Gastrocnemius medialis (tissue), 4 donors: ENCODE measurements at places on chromosomes 4 and X. TPM values are rescaled to one million over a fixed set of nuclear protein-coding genes. Genes with fewer than 3 reads are reported as not detected.

The AMBN gene
- total RNA-seq = not detected

The SPACA5 gene
- not detected for total RNA-seq

The SERPINA7 gene
- 0.24 TPM for total RNA-seq

GRCh38 chr4:41205130-41205529, 9.2 kb downstream of the APBB2 start:
- no peaks in the 10 kb centered on the region for H3K36me3 ChIP-seq
- no peak overlapping the region for H3K4me3 ChIP-seq
- H3K4me1 ChIP-seq = peaks cover 48% of the 10 kb centered on the region
- peak overlapping the region; percentile 37 for H3K27ac ChIP-seq
- no peak for DNase-seq
- H3K27me3 ChIP-seq = no peaks in the 10 kb centered on the region

- no peak overlapping the region for H3K27ac ChIP-seq
- peak; percentile 53 for DNase-seq
- no peaks in the 10 kb centered on the region for H3K27me3 ChIP-seq
- H3K4me1 ChIP-seq = peaks cover 8% of the 10 kb centered on the region
- no peaks in the 10 kb centered on the region for H3K36me3 ChIP-seq
These were observed 81.7 kb downstream of the PDGFC start for GRCh38 chr4:156889616-156890594.

DNA sequence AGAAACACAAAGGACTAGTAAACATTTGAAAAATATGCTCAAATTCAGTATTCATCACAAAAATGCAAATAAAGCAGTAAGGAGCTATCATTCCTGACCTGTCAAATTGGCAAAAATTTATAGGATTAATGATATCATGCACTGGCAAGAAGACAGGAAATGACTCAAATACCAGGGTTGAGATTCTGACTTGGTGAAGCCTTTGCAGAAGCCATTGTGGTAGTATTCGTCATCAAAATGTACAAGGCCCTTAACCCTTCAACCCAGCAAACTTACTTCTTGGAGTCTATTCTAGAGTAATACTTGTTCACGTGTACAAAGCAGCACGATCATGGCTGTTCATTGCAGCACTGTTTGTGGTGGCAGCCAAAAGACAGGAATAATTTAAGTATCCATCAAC, 132.4 kb downstream of the ENOX2 start:
- peaks cover 39% of the 10 kb centered on the region for H3K4me1 ChIP-seq
- H3K27me3 ChIP-seq = no peaks in the 10 kb centered on the region
- H3K36me3 ChIP-seq = no peaks in the 10 kb centered on the region
- no peak overlapping the region for H3K4me3 ChIP-seq

- H3K4me1 ChIP-seq = no peaks in the 10 kb centered on the region
- H3K4me3 ChIP-seq = no peak overlapping the region
- no peak overlapping the region for H3K27ac ChIP-seq
- H3K27me3 ChIP-seq = no peaks in the 10 kb centered on the region
- H3K36me3 ChIP-seq = no peaks in the 10 kb centered on the region
- no peak for DNase-seq
These were observed 31.6 kb downstream of the UGDH start for GRCh38 chr4:39495446-39496213.

DNA sequence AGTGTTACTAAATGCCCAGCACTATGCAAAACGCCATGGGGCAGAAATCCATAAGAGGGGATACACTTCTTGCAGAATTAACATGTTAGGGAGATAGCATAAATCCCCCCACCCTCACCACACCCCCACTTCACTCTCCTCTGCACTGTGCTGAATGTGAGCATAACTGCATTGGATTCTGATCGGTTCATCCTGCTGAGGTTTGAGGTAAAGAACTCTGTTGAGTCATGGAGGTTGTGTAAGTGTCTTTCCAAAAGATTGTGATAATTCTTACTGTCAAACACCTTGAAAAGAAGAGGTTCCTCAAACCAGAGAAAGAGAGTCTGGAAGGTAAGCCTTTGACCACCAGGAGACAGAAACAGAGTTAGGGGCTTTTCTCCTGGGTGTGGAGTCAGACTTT, 43.6 kb downstream of the RBM47 start:
- no peak overlapping the region for H3K27ac ChIP-seq
- DNase-seq = no peak
- H3K27me3 ChIP-seq = no peaks in the 10 kb centered on the region
- H3K4me1 ChIP-seq = no peaks in the 10 kb centered on the region
- no peak overlapping the region for H3K4me3 ChIP-seq

DNA sequence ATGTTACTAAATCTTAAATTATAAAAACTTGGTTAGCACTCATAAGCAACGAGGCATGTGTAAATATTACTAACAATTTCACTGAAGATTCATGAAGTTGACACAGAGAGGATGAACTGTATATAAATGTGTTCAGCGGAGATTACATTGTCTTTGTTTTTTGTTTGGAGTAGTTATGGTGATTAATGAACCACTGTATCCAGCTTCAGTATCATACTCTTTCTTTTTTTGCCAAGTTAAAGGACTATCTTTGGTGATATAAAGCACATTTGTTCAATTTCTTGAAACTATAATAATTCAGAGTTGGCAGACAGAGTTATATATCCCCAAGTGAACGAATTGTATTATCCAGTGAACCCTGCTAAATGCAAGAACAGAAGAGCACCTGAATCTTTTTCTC, 497.6 kb downstream of the CCSER1 start:
- no peak overlapping the region for H3K27ac ChIP-seq
- no peak for DNase-seq
- H3K27me3 ChIP-seq = no peaks in the 10 kb centered on the region
- H3K4me3 ChIP-seq = no peak overlapping the region

- DNase-seq = no peak
- no peaks in the 10 kb centered on the region for H3K36me3 ChIP-seq
These were observed 9.8 kb downstream of the NDNF start for GRCh38 chr4:121062521-121062920.

- H3K36me3 ChIP-seq = no peaks in the 10 kb centered on the region
- H3K4me1 ChIP-seq = peaks cover 25% of the 10 kb centered on the region
- H3K4me3 ChIP-seq = no peak overlapping the region
- no peaks in the 10 kb centered on the region for H3K27me3 ChIP-seq
- DNase-seq = no peak
- no peak overlapping the region for H3K27ac ChIP-seq
These were observed 109.6 kb upstream of the STIM2 start for GRCh38 chr4:26751004-26751403.

DNA sequence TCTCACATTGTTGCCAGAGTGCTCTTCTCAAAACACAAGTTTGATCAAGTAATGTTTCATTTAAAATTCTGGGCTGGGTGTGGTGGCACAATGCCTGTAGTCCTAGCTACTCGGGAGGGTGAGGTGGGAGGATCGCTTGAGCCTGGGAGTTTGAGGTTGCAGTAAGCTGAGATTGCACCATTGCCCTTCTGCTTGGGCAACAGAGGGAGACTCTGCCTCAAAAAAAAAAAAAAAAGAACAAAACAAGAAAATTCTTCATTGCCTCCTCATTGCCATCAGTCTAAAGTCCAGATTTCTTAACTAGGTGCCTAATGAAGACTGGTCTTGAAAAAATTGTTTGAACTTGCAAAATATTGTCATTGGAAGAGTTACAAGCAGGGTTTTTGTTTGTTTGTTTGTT, 120.1 kb downstream of the MFAP3L start:
- no peaks in the 10 kb centered on the region for H3K27me3 ChIP-seq
- no peak overlapping the region for H3K27ac ChIP-seq
- H3K4me1 ChIP-seq = no peaks in the 10 kb centered on the region
- no peak for DNase-seq

DNA sequence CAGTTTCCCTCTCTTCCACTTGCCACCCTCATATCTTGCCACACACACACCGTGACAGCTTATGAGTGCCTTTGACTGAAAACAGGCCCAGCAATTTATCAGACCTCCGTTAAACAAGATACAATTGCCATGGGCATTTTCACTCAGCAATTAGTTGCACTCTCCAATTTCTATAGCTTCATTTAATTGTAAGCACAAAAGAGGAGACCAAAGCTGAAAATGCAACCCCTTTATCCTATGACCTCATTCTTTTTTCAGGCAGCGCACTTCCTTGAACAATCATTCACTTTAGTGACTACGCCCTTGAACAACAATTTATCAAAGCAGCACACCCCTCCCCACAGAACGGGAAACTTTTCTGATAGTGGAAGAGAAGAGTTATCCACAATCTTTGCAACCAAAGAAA, 4.1 kb downstream of the POF1B start:
- no peak overlapping the region for H3K4me3 ChIP-seq
- no peak overlapping the region for H3K27ac ChIP-seq
- no peaks in the 10 kb centered on the region for H3K36me3 ChIP-seq
- no peaks in the 10 kb centered on the region for H3K4me1 ChIP-seq
- DNase-seq = no peak
- no peaks in the 10 kb centered on the region for H3K27me3 ChIP-seq

DNA sequence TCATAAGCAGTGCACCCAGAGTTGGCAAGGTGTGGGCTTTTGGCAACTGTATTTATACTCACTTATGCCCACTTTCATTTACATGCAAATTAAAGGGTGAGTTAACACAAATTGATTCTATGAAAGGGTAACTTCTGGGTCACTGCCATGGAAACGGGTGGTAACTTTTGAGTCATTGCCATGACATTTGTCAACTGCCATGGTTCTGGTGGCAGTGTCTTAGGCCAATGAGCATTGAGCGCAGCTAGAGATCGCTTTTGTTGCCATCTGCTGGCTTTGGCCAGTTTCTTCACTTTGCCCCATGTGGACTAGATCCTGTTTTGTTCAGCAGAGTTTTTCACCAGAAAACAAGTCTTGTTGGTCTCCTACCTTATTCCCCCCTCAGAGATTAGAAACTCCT, 170.8 kb upstream of the NUDT6 start:
- no peak overlapping the region for H3K4me3 ChIP-seq
- no peak for DNase-seq
- H3K27me3 ChIP-seq = no peaks in the 10 kb centered on the region
- peaks cover 4% of the 10 kb centered on the region for H3K36me3 ChIP-seq
